ENCODE measurements at places on chromosomes 13 and 19.

- DNase-seq = no peak
Measured at GRCh38 chr13:68027306-68027705, 797.2 kb upstream of the PCDH9 start.

GRCh38 chr19:3987619-3988371 is 2.5 kb upstream of the EEF2 start:
- peak; percentile 95 for DNase-seq

GRCh38 chr13:93480553-93481106 is 254.0 kb downstream of the GPC6 start:
- no peak for DNase-seq

- peak; percentile 92 for DNase-seq
Measured at GRCh38 chr19:1001538-1002166, 1.4 kb downstream of the GRIN3B start.

DNA sequence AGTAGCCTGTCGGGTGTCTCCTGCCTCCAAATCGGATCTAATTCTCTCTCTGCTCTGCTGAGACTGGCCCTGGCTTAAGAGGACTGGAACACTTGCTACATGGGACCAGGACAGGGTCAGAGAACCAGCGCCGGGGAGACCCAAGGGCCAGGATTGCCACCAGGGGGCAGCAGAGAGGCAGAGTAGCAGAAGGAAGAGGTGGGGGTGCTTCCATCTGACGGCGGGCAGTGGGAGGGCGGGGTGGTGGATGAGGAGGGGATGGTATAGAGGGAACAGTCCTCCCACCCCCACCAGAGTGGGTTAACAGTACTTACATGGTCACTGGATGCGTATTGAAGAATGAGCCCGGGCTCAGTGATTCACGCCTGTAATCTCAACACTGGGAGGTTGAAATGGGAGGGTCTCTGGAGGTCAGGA is 11.9 kb downstream of the SELENOW start:
- DNase-seq = peak; percentile 89

All from Right ventricle myocardium inferior (tissue), 1 donor.